ENCODE measurements at places on chromosomes 7 and 10. TPM values are rescaled to one million over a fixed set of nuclear protein-coding genes. Genes with fewer than 3 reads are reported as not detected.

DNA sequence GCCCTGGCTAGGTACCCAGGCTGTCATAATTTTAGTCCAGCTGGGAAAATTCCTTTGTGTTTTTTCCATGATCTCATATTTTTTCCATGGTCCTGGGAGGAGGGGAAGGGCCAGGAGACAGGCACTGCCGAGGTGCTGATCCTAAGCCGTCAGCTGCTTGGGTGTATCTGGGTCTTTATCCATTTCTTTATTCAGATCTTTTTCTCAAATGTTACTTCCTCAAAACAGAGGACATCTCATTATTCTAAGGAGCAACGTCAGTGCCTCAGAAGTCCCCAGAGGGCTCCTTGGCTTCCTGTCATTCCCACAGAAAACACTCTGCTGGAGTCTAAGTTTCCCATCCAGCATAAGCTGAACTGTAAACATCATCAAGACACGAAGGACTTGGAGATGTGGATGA, 2.8 kb upstream of the OR6V1 start:
- DNase-seq = peak; percentile 62

DNA sequence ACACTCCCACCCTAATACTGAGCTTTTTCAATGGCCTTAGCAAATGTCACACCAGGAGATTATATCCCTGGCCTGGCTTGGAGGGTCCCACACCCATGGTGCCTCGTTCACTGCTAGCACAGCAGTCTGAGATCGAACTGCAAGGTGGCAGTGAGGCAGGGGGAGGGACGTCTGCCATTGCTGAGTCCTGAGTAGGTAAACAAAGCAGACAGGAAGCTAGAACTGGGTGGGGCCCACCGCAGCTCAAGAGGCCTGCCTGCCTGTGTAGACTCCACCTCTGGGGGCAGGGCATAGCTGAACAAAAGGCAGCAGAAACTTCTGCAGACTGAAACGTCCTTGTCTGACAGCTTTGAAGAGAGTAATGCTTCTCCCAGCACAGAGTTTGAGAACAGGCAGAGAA, 338.9 kb upstream of the MBL2 start:
- DNase-seq = no peak

GRCh38 chr10:95445837-95446486, 115.2 kb downstream of the SORBS1 start:
- peak; percentile 59 for DNase-seq

- DNase-seq = no peak
Measured at GRCh38 chr7:146366938-146367337, 250.3 kb downstream of the CNTNAP2 start.

DNA sequence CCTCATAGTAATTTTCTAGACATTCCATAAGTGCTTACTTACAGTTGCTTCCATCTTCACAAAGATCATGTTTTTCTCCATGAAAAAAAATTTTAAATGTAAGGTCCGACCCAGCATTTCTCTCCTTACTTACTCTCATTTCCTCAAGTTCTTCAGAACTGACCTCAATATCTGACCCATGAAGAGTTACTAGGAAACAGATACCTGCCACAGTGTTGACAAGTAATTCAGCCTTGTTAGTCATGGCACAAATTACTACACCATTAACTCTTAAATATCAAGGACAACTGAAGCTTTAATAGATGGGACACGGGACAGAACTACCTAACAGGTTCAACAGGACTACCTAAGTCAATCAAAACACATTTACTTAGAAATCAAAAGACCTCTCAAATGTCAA, 316.2 kb downstream of the POM121L12 start:
- DNase-seq = no peak

Gene PHF14
- 12.0 TPM for total RNA-seq

Gene IKZF1
- 1.4 TPM for total RNA-seq

Gene INHBA
- 0.52 TPM for total RNA-seq

DNA sequence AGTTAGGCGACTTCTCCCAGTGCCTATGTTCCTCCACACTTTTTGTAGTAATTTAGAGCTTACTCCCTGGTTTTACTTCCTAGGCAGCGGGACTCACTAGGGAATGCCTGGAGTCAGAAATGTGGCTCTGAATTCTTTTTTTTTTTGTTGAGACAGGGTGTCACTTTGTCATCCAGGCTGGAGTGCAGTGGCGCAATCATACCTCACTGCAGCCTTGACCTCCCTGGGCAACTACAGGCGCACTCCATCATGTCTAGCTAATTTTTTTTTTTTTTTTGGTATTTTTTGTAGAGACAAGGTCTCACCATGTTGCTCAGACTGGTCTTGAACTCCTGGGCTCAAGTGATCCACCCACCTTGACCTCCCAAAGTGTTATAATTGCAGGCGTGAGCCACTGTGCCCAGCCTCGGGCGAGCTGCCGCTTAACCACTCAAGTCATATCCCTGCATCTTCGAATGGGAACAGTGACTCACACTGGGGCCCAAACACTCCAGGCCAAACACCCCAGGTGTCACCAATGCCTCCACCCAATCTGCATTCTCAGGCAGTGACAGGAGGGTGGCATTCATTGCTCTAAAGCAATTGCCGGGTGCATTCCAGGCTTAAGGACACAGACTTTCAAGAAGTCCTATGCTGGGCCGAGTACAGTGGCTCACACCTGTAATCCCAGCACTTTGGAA, 19.6 kb downstream of the RGS10 start:
- DNase-seq = no peak

Gene MINDY4
- total RNA-seq = 5.1 TPM

Gene UCN3
- not detected for total RNA-seq

Gene CCDC172
- not detected for total RNA-seq

DNA sequence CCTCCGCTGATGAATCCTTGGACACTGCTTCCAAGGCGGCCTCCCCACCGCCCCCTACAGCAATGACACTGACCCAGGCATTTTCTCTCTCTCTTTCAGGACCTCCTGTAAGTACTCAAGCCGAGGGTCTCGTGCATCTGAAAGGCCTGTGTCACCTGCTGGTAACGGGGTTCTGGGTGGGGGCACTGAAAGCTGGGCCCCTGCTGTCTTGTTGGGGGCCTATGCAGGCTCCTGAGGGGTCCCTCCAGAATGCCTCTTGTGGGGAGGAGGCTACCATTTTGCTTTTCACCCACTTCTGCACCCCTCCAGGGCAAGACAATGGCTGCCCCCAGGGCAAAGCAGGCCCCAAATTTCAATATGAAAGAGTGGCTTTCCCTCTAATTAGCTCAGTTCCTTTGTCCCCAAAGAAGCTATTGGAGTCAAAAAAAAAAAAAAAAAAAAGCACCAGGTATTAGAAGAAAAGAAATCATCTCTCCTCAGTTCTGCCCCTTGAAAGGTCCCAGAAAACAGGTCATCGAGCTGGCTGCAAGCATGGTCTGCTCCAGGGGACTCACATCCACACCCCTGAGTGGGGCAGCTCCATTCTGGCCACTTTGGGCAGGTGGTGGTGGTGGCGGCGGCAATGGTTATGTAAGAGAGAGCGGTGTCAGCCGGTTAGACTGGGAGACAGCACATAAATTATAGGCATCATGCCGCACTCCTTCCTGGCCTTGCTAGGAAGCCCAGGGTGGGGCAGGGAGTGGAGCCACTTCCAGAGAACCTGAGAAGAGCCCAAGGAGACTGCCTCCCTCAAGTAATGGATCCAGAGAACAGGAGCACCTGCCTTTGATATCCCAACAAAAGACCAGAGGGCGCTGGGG, 66.2 kb downstream of the COL13A1 start:
- DNase-seq = no peak

Gene TMEM72
- total RNA-seq = 0.15 TPM

Gene CCSER2
- 161 TPM for total RNA-seq

GRCh38 chr10:128210215-128211063, 84.2 kb upstream of the MKI67 start:
- peak; percentile 69 for DNase-seq

Gene ADIRF
- total RNA-seq = 33.9 TPM

Gene AIMP2
- 48.7 TPM for total RNA-seq

- DNase-seq = no peak
Measured at GRCh38 chr10:81215498-81215897, 659.5 kb upstream of the NRG3 start.

Gene PRKCQ
- total RNA-seq = 0.12 TPM

DNA sequence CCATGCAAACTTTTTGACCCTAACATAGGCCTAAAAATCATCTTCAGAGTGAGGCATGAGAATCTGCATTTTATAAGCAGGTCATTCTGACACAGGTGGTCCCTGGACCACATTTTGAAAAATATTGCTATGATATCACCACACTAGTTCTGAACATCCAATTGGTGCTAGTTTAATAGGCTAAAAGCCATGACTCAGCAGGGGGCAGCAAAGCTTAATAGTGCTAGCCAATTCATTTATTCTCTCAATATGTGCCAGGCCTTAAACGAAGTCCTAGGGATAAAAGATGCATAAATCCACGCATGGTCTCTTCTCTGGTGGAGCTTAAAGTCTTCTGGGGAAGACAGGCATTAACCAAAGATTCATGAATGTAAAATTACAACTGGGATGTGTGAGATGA, 10.2 kb upstream of the SLC25A28 start:
- no peak for DNase-seq

DNA sequence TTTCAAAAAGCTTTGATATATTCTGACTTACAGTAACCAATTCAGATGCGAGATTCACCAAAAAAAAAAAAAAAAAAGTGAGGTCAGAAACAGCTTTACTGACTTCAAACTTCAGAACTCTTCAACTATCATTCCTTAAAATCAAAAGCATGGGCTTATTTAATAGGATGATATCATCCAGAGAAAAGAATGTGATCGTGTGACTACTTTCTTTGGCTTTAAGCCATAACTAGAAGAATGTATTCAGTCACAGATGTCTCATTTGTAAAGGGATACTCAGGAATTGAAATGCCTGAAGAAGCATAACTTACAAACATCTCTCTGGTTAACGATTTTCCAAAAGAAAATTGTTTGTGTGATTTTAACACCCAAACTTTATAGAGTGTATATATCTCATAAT, 11.5 kb downstream of the TPK1 start:
- no peak for DNase-seq

DNA sequence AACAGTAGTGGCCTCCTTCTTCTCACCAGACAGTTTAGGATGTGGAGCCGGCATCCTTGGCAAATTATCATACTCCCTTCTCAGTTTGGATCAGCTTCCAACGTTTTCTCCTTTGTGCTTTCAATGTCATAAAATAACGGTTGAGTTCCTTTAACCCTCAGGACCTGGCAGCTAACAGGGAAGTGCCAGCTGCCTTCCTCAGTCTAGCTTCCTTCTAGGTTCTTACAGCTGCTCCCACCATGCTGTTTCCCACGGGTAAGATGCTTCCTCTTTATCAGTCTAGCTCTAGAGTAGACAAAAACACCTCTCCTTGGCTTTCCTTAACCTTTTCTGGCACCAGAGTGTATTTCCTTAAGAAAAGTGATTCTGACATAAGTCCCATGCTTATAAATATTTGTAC, 33.2 kb downstream of the BLVRA start:
- DNase-seq = no peak

DNA sequence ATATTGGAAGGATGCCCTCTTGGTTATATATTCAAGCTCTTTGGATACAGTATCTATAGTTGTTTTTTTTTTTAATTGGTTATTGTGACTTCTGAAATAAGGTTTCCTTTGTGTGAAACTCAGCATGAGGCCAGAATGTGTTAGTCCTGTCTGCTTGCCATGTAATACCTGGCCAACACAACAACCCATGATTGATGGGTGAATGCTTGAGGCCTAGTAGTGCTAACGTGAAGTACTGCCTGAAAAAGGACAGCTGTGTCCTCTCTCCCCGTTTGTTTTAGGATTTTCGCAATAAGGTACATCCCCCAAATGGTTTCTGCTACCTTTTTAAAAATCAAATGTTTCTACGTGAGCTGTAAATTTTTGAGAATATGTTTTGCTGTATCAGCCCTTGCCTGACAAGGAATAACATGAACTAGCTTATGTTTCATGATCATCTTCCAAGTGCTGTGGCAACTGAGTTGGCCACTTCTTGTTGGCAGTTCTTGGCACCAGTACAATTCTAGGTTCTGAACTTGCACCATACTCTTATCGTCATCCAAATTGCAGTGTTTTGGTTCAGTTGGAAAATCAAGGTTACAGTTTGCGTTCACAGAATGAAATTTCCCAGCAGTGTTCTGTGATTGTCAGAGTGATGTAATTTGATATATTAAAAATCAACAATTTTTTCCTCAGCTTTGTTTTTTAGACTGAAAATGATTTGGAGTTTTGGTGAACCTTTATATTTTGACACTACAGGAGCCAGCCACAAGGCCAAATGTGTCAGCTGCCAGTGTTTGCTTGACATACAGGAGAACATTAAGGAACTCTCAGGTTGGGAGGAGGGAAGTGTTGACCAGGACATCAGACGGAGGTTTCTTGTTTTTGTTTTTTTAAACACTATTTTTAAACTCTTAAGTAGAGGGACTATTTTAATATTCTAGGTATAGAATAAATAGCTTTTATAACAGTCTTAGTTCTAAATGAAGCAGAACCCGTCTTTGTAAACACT, 13.5 kb upstream of the ASCC1 start:
- no peak for DNase-seq

DNA sequence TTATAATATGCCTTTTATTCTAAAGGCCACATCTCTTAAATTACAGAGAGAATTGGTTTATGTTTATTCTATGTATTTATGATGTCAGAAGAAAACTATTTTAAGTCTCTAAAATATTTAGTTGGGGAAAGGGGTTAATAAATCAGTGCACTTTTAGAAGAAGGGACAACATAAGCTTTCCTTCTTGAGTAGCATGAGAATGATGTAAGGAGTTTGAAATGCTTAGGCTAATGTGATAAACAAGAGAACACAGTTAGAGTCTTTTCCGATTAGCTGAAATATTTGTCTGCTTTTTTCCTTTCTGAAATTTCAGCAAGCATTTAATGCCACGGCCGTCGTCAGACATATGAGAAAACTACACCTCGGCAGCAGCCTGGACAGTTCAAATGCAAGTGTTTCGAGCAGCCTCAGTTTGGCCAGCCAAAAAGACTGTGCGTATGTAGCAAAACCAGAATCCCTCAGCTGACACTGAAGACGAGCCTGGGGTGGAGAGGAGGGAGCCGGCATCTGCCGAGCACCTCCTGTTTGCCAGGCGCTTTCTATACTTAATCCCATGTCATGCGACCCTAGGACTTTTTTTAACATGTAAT, 176.2 kb downstream of the CCDC3 start:
- no peak for DNase-seq

Gene ANKRD2
- total RNA-seq = 134 TPM

DNA sequence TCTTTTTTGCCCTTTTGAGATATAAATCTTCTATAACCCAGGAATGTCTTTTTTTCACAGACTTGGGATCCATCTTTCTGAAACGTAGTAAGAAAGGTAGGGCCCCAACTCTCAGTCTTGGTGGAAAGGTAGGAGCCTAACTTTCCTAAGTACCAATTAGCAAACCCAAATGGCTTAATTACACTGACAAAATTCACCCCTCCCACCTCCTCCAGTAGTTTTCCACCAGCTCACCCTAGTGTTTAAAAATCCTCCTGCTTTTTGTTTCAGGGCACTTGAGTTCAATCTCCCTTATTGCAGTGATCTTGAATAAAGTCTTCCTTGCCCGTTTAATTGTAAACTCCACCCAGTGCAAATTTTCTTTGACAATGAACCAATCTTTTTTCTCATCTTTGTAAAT, 600.0 kb downstream of the PHTF2 start:
- DNase-seq = no peak

Gene MYOF
- total RNA-seq = 39.4 TPM

DNA sequence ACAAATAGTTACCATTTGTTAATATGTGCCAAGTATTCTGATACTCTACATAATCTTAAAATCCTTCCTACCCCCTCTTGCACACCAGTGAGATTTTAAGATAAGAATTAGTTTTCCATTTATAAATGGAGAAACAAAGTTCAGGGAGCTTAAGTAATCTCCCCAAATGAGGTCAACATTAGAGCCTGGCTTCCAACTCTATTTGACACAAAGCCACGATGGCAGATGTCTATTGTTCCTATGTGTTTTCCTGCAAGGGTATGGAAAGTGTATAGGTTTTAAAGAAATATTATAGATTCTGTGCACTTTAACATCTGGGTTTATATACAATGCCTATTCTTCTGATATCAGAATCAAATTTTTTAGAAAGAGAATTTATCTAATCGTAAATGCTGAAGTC, 143.9 kb upstream of the SEMA3C start:
- DNase-seq = no peak
